ENCODE measurements at places on chromosomes 4 and X.

DNA sequence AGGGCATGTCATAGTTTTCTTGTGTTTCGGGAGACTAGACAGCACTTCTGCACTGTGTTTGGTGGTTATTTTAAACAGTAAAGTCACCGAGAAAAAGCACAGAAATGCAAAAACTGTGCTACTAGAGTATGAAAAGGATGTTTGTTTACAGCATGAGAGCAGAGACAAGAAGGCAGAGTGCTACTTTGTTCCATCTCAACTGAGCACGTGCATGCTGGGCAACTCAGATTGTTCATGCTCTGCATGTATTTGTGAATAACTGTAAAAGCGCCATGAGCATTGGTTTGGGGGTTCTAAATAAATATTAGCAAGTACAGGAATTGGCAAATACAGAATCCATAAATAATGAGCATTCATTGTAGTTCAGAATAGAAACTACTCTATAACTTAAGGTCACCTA lies 7.4 kb downstream of the EVC start:
- no peak for DNase-seq

DNA sequence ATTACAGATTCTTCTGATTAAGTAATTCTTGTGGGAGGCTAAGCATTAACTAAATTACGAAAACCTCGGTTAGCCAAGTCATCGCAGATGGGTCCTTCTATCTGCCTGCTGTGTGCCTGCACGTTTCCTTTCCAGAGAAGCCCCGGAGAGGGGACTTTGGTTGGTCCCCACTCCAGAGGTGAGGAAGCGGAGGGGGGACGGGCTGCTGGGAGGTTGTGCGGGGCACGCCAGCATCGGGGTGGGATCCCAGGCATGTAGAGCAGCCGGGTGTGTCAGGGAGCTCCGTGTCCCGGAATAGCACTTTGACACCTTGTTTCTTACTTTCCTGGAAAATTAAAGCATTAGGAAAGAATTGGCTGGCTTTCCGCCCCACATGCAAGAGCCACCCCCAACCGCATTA lies 26.6 kb downstream of the PIGG start:
- no peak for DNase-seq

- no peak for DNase-seq
These were observed 434.6 kb downstream of the PCDH11X start for GRCh38 chrX:92213786-92214185.

- DNase-seq: no peak
These were observed 4.9 kb upstream of the MAGEB17 start for GRCh38 chrX:16162391-16162790.

DNA sequence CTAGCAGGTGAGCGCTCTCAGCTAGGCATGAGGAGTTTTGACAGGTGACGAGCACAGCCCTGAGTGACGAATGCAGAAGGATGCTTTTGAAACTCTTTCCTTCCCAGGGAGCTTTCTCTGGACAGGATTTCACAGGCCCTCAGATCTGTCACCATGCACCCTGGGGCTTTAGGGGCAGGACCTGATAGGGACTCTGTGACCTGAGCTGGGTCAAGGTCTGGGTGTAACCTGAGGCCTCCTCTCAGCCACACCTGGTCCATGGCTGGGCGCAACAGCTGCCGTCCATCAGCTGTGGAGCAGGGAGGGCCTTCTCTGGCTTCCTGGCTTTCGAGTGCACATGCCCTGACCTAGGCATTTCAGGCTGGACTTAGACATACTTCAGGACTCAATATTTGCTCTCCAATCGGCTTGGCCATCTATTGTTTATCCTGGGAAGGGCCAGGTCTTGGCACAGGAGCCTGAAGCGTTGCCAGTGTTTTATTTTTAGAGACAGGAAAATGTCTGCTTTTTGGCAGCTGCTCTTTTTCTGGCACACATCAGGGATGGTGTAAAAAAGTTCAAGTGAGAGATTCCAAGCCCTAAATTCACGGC lies 56.4 kb downstream of the C4orf51 start:
- no peak for DNase-seq

DNA sequence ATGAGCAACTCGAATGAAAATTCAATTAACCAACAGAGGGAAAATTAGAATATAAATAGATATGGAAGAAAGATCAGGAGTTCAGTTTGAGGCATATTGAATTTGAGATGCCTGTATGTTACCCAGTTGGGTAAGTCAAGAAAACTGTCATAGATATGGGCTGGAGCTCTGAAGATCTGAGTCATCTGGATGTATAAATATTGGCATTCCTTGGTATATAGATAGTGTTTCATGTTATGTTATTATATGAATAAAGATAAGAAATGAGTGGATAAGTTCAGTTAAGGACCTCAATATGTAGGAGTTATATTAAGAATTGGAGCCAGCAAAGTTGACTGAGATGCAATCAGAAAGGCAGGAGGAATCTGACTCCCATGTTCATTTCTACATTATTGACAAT lies 543.6 kb upstream of the SMIM31 start:
- DNase-seq: no peak

DNA sequence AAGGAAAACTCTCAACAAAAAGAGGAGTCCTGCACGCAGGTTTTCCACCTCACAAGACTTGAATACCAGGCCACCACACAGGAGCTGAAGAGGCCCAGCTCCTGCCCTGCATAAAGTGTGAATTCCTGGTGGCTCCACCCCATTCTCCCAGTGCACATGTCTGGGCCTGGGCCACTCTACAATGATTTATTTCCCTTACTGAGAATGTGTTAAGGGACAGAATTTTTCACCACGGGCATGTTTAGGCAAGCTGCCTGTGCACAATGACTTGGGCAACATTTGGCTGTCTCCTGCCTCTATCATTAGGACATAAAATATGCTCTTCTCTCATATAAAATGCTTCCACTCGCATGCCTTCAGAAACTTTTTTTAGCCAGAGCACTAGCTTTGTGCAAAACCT lies 197.1 kb downstream of the SLC7A11 start:
- no peak for DNase-seq

- DNase-seq: no peak
These were observed 53.8 kb upstream of the USP9X start for GRCh38 chrX:41031256-41031967.

GRCh38 chr4:148445860-148446330 lies 3.7 kb upstream of the NR3C2 start:
- DNase-seq: no peak

DNA sequence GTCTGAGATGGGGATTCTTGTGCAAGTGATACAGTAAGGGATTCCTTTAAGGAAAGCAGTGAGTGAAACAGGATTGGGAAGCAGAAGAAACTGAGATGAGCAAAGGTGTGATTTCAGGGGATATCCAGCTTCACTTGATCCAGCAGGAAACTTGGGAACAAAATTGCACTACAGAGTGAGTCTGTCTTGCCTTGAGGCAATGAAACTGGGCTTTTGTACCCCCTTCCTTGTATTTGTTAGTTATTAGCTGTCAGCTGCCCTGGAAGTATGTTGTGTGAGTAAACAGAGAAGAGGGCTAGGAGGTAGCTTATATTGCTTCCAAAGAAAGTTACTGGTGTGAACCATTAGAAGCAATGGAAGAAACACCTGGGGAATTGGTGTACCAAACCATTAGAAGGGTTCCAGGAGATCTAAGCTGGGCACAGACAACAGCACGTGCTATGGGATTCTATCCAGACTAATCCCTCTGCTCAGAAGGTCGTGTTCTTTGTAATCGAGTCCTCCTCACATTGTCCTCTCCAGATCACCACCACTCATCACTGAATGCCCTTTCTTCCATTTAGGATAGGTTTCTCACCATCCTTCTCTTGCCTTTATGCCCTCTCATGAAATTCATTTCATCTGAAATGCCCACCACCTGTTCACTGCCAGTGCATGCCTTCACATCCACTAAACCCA lies 76.0 kb downstream of the PDLIM5 start:
- DNase-seq: no peak

Data from occipital lobe (tissue), 3 donors.